ELF-1 (cell line): ENCODE measurements at places on chromosomes 3 and 15.

DNA sequence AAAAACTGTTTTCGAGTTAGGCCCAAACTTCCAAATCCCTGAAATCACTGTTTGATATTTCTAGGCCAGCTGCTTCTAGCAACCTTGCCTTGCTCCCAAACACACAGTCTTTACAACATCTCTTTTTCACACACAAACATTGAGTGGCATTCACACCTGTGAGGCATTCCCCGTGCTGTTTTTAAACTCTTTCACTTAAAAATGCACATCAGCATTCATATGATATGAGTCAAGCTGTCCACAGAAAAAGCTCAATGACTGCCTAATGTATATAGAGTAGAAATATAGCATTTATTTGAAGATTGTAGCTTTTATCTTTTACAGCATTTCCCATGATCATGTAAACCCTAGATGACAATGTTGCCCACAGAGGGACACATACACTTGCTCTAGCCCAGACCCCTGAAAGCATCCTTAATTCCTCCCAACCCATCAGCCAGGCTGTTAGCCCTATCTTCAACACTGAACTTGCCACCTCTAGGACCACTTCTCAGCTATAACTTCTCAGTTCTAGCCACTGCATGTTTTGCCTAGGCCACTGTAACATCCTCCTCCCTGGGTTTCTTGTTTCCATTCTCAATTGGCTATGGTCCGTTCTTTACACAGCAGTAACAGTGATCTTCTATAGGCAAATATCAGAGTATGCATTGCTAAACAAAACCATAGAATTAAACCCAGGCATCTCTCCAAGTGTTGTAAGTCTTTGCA is 782.6 kb downstream of the DIPK2A start:
- no peak for DNase-seq

DNA sequence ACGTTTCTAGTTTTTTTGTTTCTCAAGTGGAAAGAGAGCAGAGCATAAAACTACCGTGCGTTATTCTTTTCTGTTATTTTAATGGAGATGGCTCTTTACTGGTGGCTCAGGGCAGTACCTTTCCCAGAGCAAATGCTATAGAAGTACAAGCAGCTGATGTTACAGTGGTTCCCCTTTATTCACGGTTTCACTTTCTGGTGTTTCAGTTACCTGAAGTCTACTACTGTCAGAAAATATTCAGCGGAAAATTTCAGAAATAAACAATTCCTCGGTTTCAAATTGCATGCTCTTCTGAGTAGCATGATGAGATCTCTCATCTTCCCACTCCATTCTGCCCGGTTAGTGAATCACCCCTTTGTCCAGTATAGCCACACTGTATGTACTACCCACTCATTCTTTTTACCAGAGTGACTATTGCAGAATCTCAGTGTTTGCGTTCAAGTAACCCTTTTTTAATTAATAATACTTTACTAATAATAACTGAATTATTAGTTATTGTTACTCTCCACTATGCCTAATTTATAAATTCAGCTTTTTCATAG is 597.5 kb upstream of the ROBO2 start:
- DNase-seq, result no peak

DNA sequence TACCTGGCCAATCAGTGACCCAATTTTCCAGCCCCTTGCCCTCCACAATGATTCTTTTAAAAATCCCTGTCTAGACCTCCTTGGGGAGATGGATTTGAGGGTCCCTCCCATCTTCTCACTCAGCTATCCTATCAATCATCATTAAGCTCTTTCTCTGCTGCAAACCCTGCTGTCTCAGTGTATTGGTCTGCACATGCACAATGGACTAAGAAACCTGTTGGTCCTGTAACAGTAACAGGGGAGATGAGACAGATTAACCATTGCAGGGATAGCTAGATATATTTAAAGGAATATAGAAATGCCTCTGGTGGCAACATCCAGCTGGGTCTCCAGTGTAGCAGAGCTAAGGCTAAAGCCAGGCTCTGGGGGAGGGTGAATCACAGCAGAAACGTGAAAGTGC is 74.6 kb upstream of the CHRNA7 start:
- DNase-seq, result no peak

- DNase-seq, result no peak
Measured at GRCh38 chr3:62378921-62379320, 5.6 kb upstream of the FEZF2 start.

GRCh38 chr15:47678040-47678439 is 39.3 kb upstream of the SEMA6D start:
- DNase-seq, result no peak

DNA sequence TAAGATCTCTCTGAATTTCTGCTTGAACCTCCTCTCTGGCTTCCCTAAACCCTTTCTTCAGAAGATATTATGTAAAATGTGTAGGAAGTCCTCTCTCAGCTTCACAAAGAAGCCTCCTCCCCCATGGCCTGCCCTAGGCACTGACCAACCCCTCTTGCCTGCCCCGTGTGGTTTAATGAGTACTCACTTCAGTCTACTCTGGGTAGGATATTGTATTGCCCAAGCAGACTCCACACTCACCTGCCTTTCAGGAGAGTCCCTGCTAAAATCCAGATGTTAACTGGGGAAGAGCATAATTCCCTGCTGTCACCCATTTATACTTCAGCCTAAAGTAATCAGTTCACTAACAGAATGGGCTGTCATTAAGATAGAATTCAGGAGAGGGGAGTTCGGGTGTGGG is 2.6 kb upstream of the AGBL1 start:
- peak; percentile 16 for DNase-seq

DNA sequence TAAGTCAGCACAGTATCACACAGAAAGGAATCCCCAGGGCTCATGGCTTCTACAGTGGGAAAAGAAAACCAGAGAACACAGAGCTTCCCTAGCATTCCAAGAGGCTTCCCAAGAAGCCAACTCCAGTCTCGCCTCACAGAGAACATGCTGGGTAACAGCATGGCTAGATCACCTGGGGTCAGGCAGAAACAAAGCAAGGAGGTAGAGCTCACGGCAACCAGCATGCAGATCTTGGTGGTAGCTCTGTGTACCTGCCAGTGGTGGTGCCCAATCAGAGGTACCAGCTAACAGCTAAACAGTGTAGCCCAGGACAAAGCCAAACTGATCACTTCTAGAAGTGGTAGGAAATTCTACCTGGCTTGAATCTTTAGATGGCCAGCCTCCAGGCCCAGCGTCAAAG is 31.3 kb downstream of the POLQ start:
- DNase-seq, result no peak

DNA sequence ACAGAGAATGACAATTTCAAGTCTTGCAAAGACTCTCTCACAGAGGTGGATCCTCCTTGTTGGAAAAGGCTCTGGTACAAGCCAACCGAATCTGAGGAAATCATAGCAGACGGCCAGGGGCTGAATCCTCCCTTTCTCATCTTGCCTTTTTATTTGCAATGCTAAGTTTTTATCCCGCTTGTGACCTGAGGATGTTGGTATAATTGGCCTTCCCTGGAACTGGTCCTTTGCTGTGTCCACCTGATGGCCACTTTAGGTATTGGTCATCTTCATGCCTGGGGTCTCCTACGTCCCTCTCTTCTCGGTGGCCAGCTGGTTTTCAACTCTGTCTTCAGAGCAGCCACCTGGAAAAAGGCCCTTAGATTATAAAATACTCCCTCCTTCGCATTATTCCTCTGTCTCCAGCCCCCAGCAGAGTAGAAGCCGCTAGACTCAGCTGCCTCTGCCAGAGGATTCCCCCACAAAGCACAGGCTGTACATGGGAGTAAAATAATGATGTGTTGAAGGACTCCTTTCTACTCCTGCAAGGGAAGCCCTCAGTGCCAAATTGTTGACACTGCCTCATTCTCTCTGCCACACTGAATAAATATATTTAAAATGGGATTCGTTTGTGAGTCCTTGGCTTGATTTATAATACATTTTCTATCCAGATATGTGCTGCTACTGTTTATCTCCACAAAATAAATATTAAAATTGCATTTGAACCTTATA is 208.9 kb upstream of the CFAP20DC start:
- DNase-seq, result no peak

- no peak for DNase-seq
Measured at GRCh38 chr3:7667774-7668173, 806.9 kb downstream of the GRM7 start.

GRCh38 chr15:72217216-72217615 is 13.8 kb downstream of the PKM start:
- no peak for DNase-seq

DNA sequence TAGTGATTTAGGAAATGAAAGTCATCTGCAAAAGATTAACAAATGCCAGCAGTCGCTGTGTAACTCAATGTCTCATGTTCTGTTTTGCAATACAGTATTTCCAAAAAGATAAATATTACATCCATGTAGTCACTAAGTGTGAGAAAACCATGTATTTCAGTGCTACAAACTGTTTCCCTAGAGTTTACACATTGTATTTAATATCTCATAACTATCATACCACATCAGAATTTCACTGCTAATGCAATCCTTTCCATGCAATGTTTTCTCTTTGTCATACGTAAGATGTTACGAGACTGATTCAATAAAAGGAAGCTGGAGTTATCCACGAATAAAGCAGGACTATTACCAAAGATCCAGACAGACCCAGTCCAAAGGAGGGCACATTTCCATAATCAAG is 269.4 kb downstream of the GBE1 start:
- DNase-seq, result no peak

GRCh38 chr15:49035825-49036224 is 10.4 kb downstream of the SECISBP2L start:
- DNase-seq, result no peak

GRCh38 chr3:106570426-106570825 is 701.6 kb upstream of the CBLB start:
- DNase-seq, result no peak

DNA sequence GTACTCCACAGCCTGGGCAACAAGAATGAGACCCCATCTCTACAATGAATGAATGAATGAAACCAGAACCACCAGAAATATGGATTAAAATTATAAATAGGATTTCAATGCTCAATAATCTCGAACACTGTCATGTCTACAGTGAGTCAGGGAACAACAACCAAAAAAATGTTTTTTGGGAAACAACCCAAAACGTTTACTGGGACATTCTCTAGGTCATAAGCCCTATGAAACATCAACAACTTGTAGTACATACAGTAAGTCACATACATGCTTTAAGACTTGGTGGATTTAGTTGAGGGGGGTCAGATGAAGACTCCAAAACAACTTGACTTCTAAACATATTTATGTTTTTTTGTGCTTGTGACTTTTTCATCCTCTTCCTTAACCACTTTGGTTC is 511.2 kb downstream of the FOXP1 start:
- no peak for DNase-seq

- DNase-seq, result no peak
Measured at GRCh38 chr3:155553780-155554179, 191.1 kb downstream of the PLCH1 start.

DNA sequence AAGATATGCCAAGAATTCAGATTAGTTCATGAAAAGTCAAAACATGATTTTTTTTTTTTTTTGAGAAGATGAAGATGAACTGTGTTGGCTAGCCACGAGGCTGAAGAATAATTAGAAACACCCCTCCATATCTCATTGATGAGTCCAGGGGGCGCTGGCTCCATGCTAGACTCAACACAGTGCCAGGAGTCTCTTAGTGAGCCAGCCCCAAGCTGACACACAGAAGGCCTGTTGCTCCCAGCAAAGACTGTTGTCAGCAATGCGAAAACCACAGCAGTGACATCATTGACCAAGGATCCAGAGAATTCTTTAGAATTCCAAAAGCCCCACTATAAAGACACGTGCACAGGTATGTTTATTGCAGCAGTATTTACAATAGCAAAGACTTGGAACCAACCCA is 185.2 kb downstream of the ANXA2 start:
- peak; percentile 71 for DNase-seq

DNA sequence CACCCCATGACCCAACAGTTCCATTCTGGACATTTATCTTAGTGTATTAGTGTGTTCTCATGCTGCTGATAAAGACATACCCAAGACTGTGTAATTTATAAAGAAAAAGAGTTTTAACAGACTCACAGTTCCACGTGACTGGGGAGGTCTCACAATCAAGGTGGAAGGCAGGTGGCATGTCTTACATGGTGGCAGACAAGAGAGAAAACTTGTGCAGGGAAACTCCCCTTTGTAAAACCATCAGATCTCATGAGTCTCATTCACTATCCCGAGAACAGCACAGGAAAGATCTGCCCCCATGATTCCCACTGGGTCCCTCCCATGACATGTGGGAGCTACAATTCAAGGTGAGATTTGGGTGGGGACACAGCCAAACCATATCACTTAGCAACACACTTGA is 21.6 kb upstream of the GPD1L start:
- DNase-seq, result no peak

DNA sequence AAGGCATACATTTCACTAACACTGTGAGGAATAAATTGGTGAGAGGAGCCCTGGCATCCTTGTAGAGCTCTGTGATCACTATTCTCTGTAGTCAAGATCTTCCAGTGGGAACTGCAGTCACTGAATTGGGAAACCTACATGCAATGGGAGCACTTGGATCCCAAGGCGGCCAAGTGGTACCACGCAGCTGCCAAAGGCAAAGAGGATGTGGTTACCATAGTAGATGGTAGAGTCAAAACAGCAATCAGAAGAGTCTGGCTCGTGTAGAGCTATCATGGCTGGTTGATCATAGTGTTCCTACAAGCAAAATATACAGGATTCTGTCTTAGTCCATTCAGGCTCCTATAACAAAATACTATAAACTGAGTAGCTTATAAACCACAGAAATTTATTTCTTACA is 849.7 kb downstream of the ROBO2 start:
- no peak for DNase-seq

- no peak for DNase-seq
Measured at GRCh38 chr15:38325648-38325990, 73.0 kb downstream of the SPRED1 start.

DNA sequence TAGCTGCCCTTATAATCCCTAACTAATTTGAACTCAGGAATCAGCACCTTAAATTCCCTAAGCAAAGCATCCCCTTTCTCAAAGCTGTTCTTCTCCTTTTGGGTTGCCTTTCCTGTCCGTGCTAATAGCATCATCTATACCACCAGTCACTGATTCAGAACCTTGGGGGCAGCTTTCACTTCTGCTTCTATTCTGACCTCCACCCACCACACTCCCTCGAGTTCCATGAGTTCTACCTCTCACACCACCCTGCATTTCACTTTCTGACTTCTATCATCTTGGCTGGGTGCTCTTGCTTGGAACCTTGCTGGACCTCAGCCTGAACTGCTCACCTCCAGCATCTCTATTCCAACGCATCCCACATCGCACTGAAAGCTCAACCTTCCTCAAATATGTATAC is 55.4 kb upstream of the KCNMB2 start:
- no peak for DNase-seq

GRCh38 chr3:132034097-132034485 is 723 bp downstream of the CPNE4 start:
- no peak for DNase-seq

- DNase-seq, result no peak
Measured at GRCh38 chr3:87975716-87976115, 83.1 kb downstream of the CGGBP1 start.

DNA sequence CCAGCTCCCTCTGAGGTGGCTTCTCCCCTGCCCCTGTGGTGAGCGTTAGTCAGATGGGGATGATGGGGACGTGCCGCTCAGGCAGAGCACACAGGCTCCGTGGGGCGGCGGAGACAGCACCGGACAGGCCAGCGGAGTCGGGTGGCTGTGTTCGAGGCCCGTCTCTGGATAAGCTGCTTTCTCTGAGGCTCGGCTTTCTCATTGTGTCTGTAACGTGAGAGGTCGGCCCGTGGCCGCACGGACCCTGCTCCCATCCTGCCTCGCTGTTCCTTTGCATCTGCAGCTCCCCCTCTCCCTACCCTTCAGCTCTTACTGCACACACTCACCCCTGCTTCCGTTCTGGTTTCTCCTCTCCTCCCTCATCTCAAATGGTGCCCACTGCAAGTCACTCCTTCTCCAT is 62.5 kb downstream of the FAM43A start:
- no peak for DNase-seq
